Mesothelial cell of epicardium (in vitro differentiated cells): ENCODE measurements at places on chromosomes 7 and 10.

DNA sequence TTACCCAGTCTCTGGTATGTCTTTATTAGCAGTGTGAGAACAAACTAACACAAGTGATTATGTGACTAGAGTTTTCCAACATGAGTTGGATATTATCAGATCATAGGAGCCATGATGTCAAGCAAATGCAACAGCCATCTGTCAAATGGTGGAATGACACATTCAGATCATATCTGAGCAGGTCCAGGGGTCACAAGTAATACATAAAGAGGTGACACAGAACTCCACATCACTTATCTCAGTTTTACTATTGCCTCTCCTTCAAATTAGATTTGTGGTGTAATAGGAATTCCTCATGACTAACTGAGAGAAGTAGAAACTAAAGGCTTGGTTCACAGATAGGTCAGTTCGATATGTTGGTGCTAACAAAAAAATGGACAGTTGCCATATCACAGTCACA is 12.2 kb upstream of the SAMD9L start:
- DNase-seq, result no peak

DNA sequence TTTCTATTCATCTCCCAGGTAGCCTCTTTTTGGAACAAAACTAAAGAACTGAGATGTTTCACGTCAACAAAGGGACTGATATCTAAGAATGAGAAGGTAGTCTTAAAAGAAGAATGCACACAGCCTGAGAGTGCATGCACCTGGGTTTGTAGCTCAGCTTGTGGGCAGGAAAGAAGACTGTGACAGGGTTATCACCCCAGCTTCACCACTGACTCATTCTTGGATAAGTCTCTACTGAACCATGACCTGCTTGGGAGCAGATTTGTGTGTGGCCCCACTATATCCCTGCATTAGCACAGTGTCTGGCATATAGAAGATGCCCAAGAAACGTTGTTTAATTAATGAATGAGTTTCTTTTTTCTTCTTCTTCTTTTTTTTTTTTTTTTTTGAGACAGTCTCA is 187.5 kb downstream of the GPAM start:
- no peak for DNase-seq

DNA sequence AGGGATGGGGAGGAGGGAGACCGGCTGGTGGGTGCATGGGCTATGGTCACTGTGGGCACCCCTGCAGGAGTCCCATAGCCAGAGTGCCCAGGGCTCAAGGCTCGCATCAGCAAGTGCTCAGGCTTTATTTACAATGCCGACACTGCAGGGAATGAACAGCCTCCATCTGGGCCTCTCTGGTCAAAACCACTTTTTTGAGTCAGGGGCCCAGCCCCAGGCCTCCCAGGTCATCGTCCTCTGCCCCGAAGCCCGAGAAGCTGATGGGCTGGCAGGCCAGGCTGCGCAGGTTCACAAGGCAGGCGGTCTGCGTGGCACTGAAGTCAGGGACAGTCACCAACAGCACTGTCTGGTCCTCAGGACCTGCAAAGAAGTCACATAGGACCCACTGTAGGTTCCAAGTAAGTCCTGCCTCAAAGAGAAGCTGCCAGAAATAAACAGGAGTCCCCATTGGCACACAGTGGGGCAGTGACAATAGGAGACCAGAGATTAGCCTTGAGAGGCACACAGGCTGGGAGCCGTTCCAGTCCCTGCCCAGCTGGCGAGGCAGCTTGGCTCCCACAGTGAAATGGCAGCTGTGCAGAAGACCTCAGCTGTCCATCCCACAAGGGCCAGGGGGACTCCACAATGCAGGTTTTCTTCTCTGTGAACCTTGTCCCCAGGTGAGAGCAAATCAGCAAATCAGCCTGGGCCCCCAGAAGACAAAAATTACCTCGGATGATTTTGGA is 8.6 kb downstream of the POLD2 start:
- no peak for DNase-seq

- DNase-seq, result peak; percentile 44
These were observed 95.4 kb downstream of the FAM53B start for GRCh38 chr10:124648738-124649137.

GRCh38 chr10:120156614-120157274 is 264.2 kb downstream of the SEC23IP start:
- no peak for DNase-seq

GRCh38 chr10:116403740-116404250 is 23.9 kb upstream of the PNLIPRP3 start:
- DNase-seq, result no peak

GRCh38 chr10:32446536-32447406 is 831 bp downstream of the CCDC7 start:
- DNase-seq, result no peak

DNA sequence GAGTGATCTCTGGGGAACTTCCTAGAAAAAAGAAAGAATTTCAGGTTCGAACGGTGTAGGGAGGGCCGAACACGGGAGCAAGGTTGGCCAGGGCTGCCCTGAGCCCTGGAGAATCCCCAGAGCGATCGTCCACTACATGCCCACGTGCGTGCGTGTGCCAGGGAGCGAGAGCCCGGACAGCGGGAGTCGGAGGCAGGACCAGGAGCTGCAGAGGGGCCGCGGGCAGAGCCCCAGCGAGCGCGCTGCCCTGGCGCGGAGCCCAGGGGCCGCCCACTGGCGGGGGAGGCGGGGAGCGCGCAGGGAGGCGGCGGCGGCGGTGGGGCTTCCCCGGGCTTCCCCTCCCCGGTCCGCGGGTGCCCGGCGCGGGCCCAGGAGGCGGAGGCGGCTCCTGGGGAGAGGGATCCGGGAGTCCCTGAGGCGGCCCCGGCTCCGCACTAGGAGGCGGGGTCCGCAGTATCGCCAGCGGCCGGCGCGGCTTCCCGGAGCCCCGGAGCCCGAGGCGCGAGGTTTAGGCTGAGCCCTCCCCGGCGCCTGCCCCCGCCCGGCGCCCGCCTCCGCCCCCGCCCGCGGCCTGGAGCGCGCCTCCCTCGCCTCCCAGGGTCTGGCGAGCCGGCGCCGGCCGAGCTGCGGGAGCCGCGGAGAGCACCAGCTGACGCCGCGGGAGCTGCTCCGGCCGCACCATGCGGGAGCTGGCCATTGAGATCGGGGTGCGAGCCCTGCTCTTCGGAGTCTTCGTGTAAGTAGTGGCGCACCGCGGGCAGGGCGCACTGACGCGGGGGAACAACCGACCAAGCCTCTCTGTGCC is at the start of gene PLPP4:
TSS of gene PLPP4 (plus strand) at position 602 of the 805 bp plus-strand sequence. CDS start at position 681, 79 bp downstream.
- DNase-seq, result peak; percentile 82

- DNase-seq, result no peak
These were observed 9.5 kb downstream of the RHOBTB1 start for GRCh38 chr10:60934215-60935175.

- DNase-seq, result no peak
These were observed 6.6 kb downstream of the TTYH3 start for GRCh38 chr7:2638224-2638991.

GRCh38 chr10:119104654-119105015 is 722 bp downstream of the DENND10 start:
- no peak for DNase-seq

- no peak for DNase-seq
These were observed 2.0 kb upstream of the BLVRA start for GRCh38 chr7:43756368-43757072.

- DNase-seq, result no peak
These were observed 36.0 kb downstream of the DNAJB9 start for GRCh38 chr7:108605559-108606201.

DNA sequence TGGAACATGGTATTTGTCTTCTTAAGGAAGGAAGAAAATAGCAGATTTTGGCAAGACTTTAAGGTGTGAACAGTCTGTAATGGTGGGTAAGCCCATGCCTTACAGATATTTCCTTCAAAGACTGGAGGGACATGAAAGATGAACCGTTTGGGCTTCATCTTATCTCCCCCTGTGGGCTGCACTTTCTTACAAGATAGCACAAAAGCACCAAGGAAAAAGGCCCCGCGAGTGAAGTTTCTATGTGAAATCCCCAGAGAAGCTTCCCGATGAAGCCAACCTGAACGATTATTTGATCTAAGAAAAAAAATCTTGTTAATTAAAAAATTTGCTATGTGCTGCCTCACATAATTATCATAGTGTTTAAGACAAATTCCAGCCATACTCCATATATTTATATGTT is 91.5 kb downstream of the NRP1 start:
- no peak for DNase-seq
